ENCODE measurements at places on chromosomes 4 and X. TPM values are rescaled to one million over a fixed set of nuclear protein-coding genes. Genes with fewer than 3 reads are reported as not detected.

DNA sequence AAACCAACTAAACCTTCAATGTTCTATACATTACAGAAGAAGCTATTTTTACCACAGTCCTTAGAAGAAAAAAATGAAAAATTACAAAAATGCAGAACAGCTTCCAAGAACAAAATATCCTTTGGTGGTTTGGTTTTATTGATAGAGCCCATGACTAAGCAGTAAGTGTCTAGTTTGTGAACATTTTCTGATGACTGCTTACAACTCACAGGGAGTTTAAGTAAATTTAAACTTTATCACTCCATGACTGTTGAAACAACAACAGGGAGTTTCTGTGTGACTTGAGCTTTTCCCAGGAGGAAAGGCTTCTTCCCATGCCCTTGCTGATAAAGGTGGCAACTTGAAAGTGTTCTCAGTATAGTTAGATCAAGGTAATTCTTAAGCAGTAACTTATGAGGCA is 2.9 kb downstream of the PF4 start:
- DNase-seq = no peak

- DNase-seq = no peak
These were observed 63.3 kb downstream of the MOSPD2 start for GRCh38 chrX:14936561-14936960.

- no peak for DNase-seq
These were observed 143.6 kb upstream of the ZCCHC13 start for GRCh38 chrX:74160358-74160757.

DNA sequence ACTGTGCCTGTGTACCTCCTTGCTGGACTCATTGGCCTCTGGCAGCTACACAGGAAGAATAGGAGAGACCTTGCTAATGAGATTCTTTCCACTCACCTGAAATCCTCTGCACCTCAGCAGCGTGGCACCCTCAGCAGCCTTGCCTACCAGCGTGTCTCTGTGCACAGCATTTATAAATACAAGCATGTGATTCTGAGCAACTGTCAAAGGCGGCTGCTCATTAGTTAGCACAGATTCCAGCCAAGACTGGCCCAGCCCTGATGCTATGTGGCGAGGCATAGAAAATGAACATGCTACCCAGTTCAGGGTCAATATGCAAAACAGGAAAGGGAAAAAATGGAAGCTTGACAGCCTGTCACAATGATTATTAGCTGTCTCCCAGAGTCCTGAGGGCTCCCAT is 298.0 kb downstream of the C4orf33 start:
- DNase-seq = no peak

DNA sequence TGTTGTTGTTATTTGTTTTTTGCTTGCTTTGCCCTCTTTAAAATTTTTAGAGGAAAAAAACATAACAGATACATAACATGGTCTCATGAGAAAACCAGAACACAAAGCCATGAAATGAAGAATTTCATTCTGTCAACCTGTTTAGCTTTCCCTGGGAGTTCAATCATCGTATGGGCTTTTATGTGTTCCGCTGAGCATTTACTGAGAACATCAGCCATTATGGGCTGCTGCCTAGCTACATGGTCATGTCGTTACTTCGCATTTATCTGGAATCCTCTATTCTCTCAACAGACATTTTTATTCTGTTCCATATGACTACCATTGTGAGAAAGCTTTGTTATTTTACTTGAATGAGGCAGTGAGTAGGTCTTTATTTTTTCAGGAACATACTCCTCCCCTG is 51.4 kb downstream of the NDST3 start:
- DNase-seq = no peak

Gene PNPLA4
- total RNA-seq = 14.4 TPM

Gene RASL11B
- 0.25 TPM for total RNA-seq
